HuH-7.5 (cell line): ENCODE measurements at places on chromosomes 12 and 14.
A peak's percentile ranks its signal among the peaks of the same experiment; 100 is the strongest.

- no peak for DNase-seq
Measured at GRCh38 chr12:54383041-54383609, 1.4 kb downstream of the ZNF385A start.

- no peak for DNase-seq
Measured at GRCh38 chr14:75835737-75836136, 146.1 kb downstream of the TGFB3 start.

GRCh38 chr12:119154435-119154818, 24.3 kb upstream of the HSPB8 start:
- DNase-seq = no peak

- no peak for DNase-seq
Measured at GRCh38 chr14:33992274-33993007, 41.6 kb upstream of the EGLN3 start.

DNA sequence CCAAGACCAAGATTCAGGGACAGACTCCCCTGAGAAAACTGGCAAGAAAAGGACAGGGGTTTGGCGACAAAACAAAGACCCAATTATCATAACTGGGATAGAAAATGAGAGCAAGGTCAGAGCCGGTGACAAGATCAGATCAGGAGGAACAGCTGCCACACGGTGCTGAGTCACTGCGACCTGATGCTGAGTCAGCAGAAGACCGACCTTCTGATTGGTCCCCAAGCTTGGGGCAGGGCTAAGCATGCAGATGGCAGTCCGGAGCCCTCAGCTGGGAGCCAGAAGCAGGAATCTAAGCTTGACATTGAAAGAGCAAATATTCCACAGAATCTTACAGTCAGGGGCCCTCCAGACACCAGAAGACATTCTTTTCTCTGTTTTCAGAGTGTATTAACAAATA, 19.1 kb upstream of the ARMH4 start:
- peak; percentile 89 for DNase-seq

DNA sequence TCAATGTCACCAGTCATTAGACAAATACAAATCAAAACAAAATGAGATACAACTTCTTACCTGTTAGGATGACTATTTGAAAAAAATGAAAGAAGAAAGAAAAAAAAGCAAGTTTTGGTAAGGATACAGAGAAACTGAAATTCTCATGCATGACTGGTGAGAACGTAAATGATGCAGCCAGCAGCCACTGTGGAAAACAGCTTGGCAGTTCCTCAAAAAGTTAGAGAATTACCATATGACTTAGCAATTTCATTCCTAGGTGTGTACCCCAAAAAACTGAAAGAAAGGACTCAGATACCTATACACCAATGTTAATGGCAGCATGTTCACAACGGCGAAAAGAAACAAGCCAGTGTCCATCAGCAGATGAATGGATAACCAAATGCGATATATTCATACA, 26.6 kb downstream of the NINJ2 start:
- no peak for DNase-seq

GRCh38 chr12:44240186-44240585, 404.3 kb downstream of the TMEM117 start:
- no peak for DNase-seq

DNA sequence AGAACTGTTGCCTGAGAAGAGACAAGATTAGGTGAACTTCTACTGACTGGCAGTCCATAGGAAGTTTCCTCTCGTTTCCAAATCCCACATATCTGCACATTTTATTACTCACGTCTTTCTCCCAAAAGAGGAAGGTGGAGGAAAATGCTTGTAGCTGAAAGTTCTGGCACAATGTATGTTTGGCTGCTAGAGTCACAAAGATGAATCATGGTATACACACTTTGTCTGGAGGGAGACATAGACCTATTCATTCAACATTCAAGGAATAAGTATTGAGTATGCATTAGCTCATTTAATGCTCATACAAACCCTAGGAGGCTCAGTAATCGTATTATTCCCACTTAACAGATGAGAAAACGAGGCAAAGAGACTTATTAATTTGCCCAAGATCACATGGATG, 291.8 kb downstream of the FOXN3 start:
- no peak for DNase-seq

DNA sequence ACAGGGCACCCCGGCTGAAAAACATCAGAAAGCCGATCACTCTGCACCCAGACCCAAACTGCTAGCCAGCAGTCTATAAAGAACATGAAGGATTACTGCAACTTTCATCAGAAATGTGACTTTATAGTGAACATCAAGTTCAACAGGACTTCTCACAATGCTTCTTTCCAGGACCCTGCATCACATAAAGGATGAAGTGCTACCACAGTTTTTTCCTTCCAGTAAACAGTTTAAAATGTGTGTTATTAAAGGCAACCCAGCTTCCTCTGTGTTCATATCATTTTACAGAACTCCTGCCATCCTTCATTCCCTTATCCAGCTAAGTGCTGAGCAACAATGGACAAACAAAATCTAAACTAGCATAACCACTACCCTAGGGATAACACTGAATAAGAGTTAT, 280.3 kb upstream of the DIO2 start:
- DNase-seq = no peak

- DNase-seq = no peak
Measured at GRCh38 chr14:89344920-89345254, 72.1 kb downstream of the FOXN3 start.

DNA sequence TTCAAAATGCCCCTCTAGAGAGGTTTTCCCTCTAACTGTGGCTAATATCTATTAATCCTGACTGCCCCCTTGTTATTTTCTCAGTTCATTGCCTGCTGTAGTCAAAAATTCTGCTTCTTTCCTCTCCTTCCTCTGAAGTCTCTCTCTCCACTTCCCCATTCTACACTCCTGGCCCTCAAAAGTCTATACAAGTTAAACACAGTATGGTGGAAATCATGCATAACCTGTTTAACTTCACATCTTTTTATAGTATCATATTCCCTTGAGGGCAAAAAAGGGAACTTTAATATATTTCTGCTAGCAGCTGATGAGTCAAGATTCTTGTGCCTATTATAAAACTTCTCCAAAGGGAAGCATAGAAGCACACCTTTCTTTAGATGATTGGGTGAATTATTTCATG, 16.7 kb downstream of the GRIP1 start:
- DNase-seq = no peak

DNA sequence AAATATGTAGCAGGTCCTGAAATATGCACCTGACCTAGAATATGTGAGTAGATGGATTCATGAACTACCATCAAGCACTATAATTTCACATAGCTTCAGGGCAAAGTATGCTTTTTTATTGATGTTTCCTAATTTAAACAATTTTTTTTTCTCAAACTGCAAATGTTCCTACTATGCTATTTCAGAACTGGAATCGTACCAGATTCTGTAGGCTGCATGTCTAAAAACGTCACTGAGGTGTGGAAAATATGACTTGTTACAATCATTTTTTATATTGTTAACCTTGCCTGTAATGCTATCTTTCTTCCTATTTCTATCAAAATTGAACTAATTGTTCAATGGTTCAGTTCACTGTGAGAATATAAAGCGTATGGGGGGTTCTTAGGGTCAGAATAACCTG, 78.0 kb upstream of the RERGL start:
- no peak for DNase-seq

- DNase-seq = no peak
Measured at GRCh38 chr14:22594156-22594716, 3.9 kb upstream of the ABHD4 start.

DNA sequence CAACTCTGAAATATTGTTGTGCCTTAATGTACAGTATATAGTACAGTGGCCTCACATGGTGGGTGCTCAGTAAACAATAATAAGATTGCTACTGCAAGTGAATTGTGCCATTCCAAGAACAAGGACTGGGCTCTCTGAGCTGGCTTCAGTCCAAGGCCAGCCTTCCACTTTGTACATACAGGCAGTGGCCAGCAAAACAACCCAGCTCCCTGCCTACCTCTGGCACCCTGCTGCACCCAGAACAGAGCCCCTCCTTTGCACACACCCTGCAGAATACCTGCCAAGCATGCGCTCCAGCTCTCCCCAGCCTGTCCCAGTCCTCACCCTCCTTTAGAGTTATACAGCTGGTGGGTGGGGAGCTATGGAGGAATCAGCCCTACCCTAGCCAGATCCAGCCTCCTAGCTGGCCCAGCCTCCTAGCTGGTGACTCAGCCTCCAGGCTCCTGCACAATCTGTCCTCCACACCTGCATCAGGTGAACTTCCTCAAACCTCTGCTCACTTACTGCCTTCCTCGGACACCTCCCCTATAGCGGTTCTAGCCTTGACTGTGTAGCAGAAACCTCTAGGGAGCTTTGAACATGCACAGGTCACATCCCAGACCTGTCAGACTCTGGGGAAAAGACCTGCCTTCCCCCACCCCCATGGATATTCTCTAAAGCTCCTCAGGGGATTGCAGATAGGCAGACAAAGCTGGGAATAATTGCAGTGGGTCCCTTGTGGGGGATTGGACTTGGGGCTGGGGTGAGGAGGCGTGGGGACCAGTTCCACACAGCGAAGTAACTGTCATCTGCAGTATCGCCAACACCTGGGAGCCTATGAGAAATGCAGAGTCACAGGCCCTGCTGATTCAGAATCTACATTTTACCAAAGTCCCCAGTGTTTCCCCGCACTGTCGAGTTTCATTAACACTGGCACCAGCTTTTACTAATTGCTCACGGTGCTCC, 17.9 kb downstream of the ZDHHC22 start:
- no peak for DNase-seq

- no peak for DNase-seq
Measured at GRCh38 chr12:100755186-100755585, 39.4 kb upstream of the ANO4 start.

GRCh38 chr14:36424478-36425102, 95.4 kb downstream of the NKX2-1 start:
- DNase-seq = no peak

- peak; percentile 56 for DNase-seq
Measured at GRCh38 chr12:46269429-46270241, 792 bp upstream of the SLC38A1 start.

DNA sequence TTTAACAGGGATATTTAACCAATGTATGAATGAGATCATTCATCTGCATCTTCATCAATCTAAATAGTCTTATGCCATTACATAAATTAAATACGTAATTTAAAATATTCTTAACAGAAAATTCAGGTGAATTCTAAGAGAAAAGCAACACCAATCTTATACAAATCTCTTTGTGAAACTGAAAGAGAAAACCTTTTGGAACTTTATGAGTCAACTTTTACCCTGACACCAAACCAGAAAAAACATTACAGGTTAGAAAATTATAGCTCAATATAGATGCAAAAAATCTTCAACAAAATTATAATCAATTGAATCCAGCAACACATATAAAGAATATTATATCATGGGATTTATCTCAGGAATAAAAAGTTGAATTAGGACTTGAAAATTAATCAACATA, 3.4 kb downstream of the GLIPR1L1 start:
- DNase-seq = no peak

- no peak for DNase-seq
Measured at GRCh38 chr14:102571478-102572042, 20.9 kb upstream of the RCOR1 start.

- DNase-seq = no peak
Measured at GRCh38 chr12:55652352-55652751, 15.7 kb downstream of the OR10P1 start.
